ENCODE measurements at places on chromosomes 5 and 9. TPM values are rescaled to one million over a fixed set of nuclear protein-coding genes. Genes with fewer than 3 reads are reported as not detected.

DNA sequence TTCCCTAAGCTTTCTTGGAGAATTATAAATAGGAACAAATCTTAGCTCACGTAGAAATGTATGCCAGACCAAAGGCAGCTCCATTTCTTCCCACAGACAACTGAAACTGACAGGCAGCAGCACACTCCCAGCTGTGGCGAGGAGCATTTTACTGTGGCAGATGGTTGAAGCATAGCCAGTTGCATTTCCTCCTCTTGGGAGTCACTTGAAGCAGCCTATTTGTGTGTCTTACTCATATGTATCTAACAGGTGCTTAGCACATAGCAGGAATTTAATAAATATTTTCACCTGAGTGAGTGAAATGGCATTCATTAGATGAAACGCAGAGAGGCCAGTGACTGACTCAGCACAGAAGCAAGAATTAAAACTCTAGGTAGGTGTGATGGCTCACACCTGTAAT lies 12.3 kb upstream of the MTMR12 start:
- no peak for DNase-seq
- H3K27me3 ChIP-seq = no peaks in the 10 kb centered on the region
- H3K4me1 ChIP-seq = peaks cover 2% of the 10 kb centered on the region
- no peak overlapping the region for H3K4me3 ChIP-seq

DNA sequence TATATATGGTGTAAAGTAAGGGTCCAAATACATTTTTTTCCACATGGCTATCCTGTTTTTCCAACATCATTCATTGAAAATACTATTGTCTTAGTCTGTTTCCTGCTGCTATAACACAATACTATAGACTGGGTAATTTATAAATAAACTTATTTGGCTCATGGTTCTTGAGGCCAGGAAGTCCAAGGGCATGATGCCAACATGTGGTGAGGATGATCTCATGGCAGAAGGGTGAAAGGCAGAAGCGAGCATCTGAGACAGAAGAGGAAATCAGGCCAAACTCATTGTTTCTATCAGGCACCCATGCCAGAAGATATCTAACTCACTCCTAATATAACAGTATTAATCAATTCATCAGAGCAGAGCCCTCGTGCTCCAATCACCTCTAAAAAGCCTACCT lies 42.6 kb downstream of the ANKRD55 start:
- peak; percentile 19 for DNase-seq
- peaks cover 3% of the 10 kb centered on the region for H3K27me3 ChIP-seq
- no peak overlapping the region for H3K4me3 ChIP-seq
- no peak overlapping the region for H3K27ac ChIP-seq
- peaks cover 2% of the 10 kb centered on the region for H3K4me1 ChIP-seq

GRCh38 chr5:167716126-167716775 lies 575.2 kb upstream of the WWC1 start:
- no peak overlapping the region for H3K4me3 ChIP-seq
- no peaks in the 10 kb centered on the region for H3K36me3 ChIP-seq
- no peak for DNase-seq
- H3K4me1 ChIP-seq = no peaks in the 10 kb centered on the region
- no peaks in the 10 kb centered on the region for H3K27me3 ChIP-seq

DNA sequence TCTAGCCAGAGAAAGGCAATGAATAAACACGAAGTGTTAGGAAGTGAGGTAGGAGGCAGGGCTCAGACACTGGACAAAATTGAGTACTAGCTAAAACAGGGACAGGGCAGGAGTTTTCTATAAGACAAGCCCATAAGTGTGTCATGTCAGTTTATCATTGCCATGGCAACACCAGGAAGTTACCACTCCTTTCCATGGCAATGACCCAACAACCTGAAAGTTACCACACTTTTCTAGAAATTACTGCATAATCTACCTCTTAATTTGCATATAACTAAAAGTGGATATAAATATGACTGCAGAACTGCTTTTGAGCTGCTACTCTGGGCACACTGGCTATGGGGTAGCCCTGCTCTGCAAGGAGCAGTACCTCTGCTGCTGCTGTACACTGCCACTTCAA lies 442.5 kb upstream of the COX7C start:
- DNase-seq = no peak
- no peak overlapping the region for H3K4me3 ChIP-seq
- no peaks in the 10 kb centered on the region for H3K27me3 ChIP-seq
- no peaks in the 10 kb centered on the region for H3K36me3 ChIP-seq
- H3K27ac ChIP-seq = no peak overlapping the region
- no peaks in the 10 kb centered on the region for H3K4me1 ChIP-seq

DNA sequence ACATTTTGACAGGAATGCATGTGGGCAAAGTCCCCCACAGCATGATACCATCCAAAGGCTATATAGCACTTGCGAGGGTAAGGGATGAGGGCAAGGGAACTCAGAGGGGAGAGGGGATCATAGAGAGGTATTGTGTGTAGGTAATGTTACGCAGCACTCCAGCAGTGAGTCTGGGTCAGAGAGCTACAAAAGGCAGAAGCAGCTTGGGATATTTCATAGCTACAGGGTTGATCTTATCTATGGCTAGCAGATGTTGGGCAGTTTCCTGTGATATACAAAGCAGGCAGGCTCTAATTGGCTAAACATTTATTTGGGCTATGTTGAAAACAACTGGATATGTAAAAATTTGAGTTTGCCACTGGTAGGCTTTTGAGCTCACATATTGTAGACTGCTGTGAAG lies 17.8 kb upstream of the SLCO4C1 start:
- peaks cover 6% of the 10 kb centered on the region for H3K27me3 ChIP-seq
- H3K4me1 ChIP-seq = no peaks in the 10 kb centered on the region
- H3K4me3 ChIP-seq = no peak overlapping the region
- no peaks in the 10 kb centered on the region for H3K36me3 ChIP-seq
- H3K27ac ChIP-seq = no peak overlapping the region
- no peak for DNase-seq

- peaks cover 73% of the 10 kb centered on the region for H3K4me1 ChIP-seq
- no peaks in the 10 kb centered on the region for H3K27me3 ChIP-seq
- DNase-seq = no peak
- no peak overlapping the region for H3K27ac ChIP-seq
- H3K36me3 ChIP-seq = peaks cover 66% of the 10 kb centered on the region
Observed at GRCh38 chr5:177367981-177368868, 10.5 kb downstream of the RGS14 start.

- no peak for DNase-seq
- no peaks in the 10 kb centered on the region for H3K4me1 ChIP-seq
- no peak overlapping the region for H3K4me3 ChIP-seq
- H3K27me3 ChIP-seq = no peaks in the 10 kb centered on the region
- no peak overlapping the region for H3K27ac ChIP-seq
- H3K36me3 ChIP-seq = no peaks in the 10 kb centered on the region
Observed at GRCh38 chr5:163362840-163363371, 74.5 kb upstream of the CCNG1 start.

DNA sequence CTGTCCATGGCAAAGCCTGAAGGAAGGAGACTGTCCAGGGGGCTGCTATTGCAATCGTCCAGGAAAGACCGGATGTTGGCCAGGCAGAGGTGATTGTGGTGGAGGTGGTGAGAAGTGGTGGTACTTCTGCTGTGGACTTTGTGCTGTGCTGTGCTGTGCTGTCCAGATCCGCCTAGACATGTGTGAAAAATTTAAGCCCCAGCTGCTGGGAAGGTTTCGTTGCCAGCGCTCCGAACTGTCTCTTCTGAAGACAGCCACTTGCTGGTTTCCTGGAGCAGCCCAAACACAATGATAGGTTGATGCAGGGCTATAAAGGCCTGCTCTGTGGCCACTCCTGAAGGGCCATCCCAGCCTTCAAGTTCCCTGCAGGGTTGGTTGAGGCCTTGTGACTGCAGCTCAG lies 223.0 kb upstream of the MPDZ start:
- H3K4me3 ChIP-seq = no peak overlapping the region
- no peaks in the 10 kb centered on the region for H3K36me3 ChIP-seq
- no peaks in the 10 kb centered on the region for H3K27me3 ChIP-seq
- no peak for DNase-seq
- no peaks in the 10 kb centered on the region for H3K4me1 ChIP-seq

- H3K4me1 ChIP-seq = peaks cover 18% of the 10 kb centered on the region
- peaks cover 80% of the 10 kb centered on the region for H3K36me3 ChIP-seq
- H3K27me3 ChIP-seq = no peaks in the 10 kb centered on the region
- peak; percentile 48 for DNase-seq
- no peak overlapping the region for H3K27ac ChIP-seq
- no peak overlapping the region for H3K4me3 ChIP-seq
Observed at GRCh38 chr9:127523312-127523851, 72.1 kb downstream of the LRSAM1 start.

- H3K4me1 ChIP-seq = no peaks in the 10 kb centered on the region
- no peak for DNase-seq
- peaks cover 8% of the 10 kb centered on the region for H3K27me3 ChIP-seq
- H3K36me3 ChIP-seq = no peaks in the 10 kb centered on the region
Observed at GRCh38 chr5:158922263-158922592, 177.5 kb downstream of the EBF1 start.

The SPINK13 gene
- total RNA-seq = not detected

The HNRNPA0 gene
- 24.6 TPM for total RNA-seq

The WNT8A gene
- total RNA-seq = not detected

The KLF9 gene
- 19.2 TPM for total RNA-seq

Data from activated CD4-positive, alpha-beta memory T cell treated with anti-CD3 and anti-CD28 coated beads, Interleukin-2, amount 10 ng/mL, durations not matched to agents 7 days and 5 days (primary cell).